Smooth muscle cell of the brain vasculature (primary cell): ENCODE measurements at places on chromosomes 11 and 22.

DNA sequence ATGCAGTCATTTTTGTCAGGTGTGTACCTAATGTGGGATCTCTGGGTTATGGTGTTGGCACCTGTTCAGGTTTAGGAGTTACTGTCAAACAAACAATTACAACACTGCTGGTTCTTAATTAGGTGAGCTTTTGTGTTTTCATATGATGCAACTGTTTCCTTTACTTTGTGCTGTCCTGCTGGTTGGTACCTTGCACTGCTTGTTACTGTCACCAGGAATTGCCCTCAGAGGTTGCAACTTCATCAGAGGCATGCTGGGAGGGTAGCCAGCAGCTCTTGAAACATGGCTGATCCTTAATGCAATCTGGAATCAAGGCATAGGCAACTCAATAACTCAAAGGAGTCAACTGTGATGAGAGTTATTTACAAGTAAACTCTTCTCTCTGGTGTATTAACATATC lies 400.3 kb downstream of the MIAT start:
- no peak for DNase-seq

- no peak for DNase-seq
These were observed 58.6 kb downstream of the APOL1 start for GRCh38 chr22:36311386-36312085.

DNA sequence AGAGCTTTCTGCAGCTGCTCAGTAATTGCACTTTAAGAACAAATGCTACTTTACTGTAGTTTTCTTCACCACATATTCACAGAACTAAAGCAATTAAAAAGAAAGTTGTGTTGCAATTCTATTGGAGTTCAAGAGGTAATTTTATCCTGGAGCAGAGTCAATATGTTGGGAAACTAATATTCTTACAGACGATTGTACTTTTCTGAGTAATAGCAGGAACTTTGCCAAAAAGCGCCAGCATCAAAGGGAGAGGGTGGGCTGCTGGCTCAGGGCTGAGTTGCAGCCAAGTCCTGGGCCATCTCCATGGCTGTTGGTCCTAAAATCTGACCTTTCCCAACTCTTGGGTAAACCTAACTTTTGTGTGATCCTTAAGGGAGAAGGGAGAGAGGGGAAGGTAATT lies 73.6 kb upstream of the MYO18B start:
- DNase-seq = no peak

DNA sequence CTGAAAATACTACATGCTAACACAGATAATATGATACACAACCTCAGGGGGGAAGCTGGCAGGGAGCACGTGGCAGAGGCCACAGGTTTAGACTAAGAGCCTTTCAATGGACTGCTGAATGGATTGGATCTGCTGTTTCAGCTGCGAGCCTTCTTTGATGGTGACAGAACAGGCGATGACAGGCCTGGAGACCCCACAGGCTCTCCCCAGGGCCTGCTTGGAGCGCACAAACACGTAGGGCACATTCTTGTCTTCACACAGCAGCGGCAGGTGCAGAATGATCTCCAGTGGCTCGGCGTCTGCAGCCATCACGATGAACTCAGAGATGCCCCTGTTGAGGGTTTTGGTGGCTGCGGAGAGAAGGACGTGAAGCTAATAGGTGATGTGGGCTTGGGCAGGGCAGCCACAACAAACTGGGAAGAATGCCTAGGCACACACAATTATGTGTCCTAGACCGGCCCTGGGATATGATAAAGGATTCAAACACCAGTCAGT lies 13.8 kb downstream of the SNU13 start:
- no peak for DNase-seq

GRCh38 chr11:12274558-12275197 lies 102.7 kb upstream of the PARVA start:
- no peak for DNase-seq

DNA sequence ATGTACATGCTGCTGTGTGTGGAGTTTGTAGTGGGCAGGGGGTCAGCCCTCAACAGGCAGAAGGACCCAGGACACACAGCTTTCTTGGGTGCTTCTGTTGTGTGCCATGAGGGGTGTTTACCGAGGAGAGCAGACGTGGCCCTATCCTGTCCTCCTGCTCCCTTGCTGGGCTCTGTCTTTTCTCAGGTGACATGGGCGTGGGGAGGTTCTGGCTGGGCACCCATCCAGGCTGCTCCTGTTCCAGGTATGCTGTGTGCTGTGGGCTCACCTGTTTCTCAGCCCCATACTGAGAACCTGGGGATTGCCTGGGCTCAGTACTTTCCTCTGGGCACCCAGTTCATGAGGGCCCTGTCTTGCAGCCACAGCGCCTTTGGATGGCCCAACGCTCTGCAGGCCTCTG lies 23.3 kb downstream of the MICALL1 start:
- no peak for DNase-seq

DNA sequence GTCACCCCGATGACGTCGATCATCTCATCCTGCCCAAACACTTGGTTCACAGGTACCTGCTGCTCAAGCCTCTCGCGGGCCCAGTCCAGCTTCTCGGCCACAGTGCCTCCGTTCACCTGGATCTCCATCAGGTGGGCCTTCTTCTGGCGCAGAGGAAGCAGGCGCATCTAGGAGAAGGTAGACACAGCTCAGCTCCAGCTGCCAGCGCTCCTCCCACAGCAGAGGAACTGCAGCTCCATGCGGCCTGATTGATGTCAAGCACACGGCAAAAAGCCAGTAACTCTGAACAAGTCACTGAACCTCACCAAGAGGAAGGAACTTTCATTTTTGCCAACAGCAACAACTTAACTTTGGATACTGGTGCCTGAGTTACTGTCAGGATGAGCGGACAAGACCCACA lies 4.0 kb downstream of the RPL3 start:
- DNase-seq = no peak

GRCh38 chr22:43895986-43896645 lies 4.3 kb upstream of the PNPLA5 start:
- no peak for DNase-seq

GRCh38 chr11:57785072-57785471 lies 23.5 kb downstream of the CTNND1 start:
- no peak for DNase-seq

DNA sequence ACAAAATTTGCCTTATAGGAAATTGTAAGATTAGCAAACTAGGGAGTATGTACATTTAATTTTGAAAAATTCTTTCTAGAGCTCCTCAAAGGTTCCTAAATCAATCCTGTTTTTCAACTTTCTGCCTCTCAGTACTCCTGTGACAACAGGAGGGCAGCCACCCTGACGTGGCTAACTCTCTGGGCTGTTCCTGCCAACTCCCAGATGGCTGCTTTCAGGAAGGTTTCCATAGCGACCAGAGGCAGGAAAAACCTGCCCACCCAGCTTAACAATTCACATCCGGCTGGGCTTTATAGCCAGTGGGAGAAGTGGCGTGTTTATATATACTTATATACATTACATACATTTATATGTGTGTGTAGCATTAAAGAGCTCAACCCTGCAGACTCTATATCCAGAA lies 26.5 kb downstream of the SGSM3 start:
- peak; percentile 55 for DNase-seq

DNA sequence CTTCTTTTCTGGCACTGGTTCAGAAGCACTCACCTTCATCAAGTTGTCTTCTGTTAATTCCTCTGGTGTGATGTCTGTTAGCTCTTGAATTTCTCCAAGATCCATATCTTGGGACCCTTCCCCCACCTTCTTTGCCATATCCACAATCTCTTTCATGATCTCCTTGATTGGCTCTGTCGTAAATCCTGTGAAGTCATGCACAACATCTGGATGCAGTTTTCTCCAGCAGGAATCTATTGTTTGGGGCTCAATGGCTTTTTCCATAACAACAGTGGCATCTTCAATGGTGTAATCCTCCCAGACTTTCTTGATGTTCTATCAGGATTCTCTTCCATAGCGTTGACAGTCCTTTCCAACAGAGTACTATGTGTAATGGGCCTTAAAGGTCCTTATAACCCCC lies 96.9 kb downstream of the CSTPP1 start:
- no peak for DNase-seq

- DNase-seq = no peak
These were observed 25.5 kb downstream of the NNMT start for GRCh38 chr11:114321621-114322257.

GRCh38 chr11:34585735-34586487 lies 35.0 kb upstream of the EHF start:
- peak; percentile 43 for DNase-seq

DNA sequence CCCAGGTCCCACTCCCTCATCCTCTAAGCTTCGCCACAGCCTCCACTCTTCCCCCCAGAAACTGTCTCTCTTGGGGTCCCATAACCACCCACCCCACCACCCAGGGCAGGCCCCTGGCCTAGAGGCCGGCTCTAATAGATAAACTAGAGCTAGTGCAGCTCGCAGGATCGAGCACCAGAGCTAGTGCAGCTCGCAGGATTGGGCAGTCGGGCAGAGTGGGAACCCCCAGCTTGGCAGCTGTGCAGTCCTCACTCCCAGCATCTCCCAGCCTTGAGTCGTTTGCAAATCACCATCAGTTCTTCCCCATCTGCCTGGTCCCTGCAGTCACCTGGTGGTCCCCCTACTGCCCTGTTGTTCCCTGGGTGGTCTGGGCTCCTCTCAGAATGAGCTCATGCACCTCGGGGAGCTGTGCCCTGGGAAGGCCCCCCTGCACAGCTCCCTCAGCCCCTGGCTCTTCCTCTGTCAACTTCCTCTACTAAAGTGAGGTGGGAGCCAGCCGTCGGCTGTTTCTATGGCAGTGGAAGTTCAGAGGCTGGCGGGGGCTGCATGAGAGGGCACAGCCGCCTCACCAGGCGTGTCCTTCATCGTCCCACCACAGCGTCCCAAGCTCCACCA lies 15.5 kb upstream of the SHANK2 start:
- DNase-seq = no peak

DNA sequence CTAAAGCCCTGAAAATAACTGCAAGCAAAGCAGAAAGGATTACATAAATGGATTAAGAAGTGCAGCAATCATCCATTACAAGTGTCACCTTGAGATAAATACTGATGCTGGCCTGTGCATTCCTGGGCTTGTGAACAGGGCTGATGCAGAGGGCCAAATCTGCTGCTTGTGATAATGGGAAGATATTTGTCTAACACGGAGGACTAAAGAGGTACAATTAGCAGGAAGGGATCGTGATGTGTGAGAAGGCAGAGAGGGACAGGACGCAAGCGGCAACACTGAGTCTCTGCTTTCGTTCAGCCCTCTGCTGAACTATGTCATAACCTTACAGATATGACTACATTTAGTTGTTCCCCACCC lies 107.7 kb upstream of the DDI1 start:
- DNase-seq = no peak

GRCh38 chr11:108588287-108588686 lies 5.3 kb downstream of the EXPH5 start:
- no peak for DNase-seq

DNA sequence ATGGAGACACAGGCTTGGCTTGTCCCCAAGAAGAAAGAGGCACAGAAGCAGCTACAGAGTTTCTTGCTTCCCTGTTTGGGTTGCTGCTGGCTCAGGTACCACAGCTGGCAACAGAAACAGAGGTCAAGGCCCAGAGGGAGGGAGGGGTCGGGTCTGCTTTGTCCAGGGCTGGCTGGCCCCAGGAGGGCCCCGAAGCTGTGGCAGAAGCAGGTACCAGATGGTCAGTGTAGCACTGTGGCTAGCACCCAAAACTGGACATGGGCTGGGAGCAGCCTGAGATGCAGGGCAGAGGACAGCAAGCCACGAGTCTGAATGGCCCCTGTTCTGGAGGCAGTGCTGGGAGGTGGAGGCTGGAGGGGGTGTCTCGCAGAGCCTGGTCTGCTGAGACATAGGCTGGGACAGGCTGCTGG lies 52.3 kb upstream of the CCDC188 start:
- no peak for DNase-seq

DNA sequence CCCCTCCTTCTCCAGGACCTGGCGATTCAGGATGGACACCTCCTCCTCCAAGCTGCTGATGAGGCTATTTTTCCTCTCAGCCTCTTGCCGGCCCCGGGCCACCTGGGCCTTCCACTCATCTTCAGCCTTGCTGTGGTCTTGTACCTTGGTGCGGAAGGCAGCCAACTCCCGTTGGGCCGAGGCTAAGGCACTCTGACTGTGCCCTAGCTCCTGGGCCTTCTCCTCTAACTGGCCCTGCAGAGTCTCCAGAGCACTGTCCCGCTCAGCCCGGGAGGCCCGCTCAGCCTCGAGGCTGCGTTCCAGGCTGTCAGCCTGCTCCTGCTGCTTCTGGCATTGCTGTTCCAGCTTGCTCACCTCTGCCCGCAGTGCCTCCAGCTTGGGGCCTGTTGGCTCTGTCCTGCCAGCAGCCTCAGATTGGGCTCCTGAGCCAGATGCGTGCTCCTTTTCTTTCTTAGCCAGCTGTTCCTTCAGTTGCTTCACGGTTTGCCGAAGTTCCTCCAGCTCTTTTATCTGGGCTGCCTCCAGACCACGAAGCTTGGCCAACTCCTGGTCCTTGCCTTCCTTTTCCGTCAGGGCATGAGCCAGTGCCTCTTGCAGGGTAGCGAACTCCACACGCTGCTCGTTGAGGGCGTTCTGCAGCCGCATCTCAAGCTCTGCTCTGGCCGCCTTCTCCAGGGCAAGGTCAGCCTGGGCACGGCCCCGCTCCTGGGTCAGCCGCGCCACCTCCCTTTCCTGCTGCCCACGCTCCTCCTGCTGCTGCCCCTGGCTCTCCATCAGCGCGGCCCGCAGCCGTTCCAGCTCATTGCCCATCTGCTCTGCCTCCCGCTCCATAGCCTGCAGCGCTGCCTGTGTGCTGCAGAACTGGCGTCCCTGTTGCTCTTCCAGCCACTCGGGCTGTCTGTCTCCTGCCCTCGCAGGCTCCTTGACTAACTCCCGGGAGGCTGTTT lies 15.3 kb downstream of the IL18BP start:
- DNase-seq = no peak

- peak; percentile 77 for DNase-seq
These were observed 35.6 kb downstream of the AMPD3 start for GRCh38 chr11:10490398-10491241.

GRCh38 chr11:107741044-107741823 lies 29.4 kb upstream of the SLN start:
- peak; percentile 3 for DNase-seq

DNA sequence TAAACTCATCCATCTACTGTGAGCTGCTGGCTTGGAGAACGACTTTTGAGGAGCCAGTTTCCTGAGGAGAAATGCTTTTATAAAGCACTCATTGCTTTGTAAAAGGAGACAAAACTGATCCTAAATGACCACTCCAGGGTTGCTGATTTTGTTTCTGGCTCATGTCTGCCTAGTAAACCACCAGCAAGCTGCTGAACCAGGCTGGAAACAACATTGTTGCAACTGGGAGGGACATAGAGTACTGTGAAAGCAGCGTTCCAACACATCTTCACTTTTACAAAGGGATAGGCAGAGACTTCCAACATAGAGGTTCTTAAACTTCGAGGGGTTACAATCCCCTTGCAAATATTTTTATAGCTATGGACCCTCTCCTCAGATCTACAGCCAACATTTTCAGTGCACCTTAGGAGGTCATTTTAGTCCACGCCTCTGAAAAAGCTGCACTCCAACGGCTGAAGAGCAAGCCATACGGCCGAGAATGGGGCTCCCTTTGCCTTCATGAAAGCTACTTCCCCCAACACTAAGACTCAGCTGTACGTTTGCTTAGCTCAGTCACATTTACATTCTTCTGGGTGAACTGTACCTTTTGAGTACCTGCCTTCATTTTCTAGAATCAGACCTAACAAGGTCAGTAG lies 54.7 kb downstream of the PANX1 start:
- no peak for DNase-seq
